ENCODE measurements at places on chromosomes 2 and 18. TPM values are rescaled to one million over a fixed set of nuclear protein-coding genes. Genes with fewer than 3 reads are reported as not detected.
A peak's percentile ranks its signal among the peaks of the same experiment; 100 is the strongest.

DNA sequence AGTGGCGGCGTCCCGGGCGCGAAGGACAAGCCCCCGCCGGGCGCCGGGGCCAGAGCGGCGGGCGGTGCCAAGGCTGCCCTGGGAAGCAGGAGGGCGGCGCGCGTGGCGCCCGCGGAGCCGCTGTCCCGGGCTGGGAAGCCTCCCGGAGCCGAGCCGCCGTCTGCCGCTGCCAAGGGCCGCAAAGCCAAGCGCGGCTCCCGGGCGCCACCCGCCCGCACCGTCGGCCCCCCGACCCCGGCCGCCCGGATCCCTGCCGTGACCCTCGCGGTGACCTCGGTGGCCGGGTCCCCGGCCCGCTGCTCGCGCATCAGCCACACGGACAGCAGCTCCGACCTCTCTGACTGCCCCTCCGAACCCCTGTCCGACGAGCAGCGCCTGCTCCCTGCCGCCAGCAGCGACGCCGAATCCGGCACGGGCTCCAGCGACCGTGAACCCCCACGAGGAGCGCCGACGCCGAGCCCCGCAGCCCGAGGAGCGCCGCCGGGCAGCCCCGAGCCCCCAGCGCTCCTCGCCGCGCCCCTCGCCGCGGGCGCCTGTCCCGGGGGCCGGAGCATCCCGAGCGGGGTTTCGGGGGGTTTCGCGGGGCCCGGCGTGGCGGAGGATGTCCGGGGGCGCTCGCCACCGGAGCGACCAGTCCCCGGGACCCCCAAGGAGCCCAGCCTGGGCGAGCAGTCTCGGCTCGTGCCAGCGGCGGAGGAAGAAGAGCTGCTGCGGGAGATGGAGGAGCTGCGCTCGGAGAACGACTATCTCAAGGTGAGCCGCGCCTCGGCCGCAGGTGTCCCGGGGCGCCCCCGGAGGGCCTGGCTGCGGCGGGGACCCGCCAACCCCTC is 820 bp downstream of the MTCL1 start:
- DNase-seq, result no peak
- peak overlapping the region; percentile 77 for H3K4me3 ChIP-seq
- no peak overlapping the region for H3K27ac ChIP-seq
- no peaks in the 10 kb centered on the region for H3K36me3 ChIP-seq

GRCh38 chr2:119256582-119256921 is 32.9 kb downstream of the STEAP3 start:
- H3K36me3 ChIP-seq, result no peaks in the 10 kb centered on the region
- H3K27ac ChIP-seq, result no peak overlapping the region
- no peak for DNase-seq

GRCh38 chr2:110107092-110108079 is 8.2 kb downstream of the MALL start:
- H3K27me3 ChIP-seq, result peaks cover 39% of the 10 kb centered on the region
- DNase-seq, result no peak
- no peak overlapping the region for H3K27ac ChIP-seq
- no peak overlapping the region for H3K4me3 ChIP-seq
- H3K36me3 ChIP-seq, result no peaks in the 10 kb centered on the region

GRCh38 chr2:189086710-189087109 is 92.9 kb downstream of the COL5A2 start:
- H3K27ac ChIP-seq, result no peak overlapping the region
- peaks cover 7% of the 10 kb centered on the region for H3K4me1 ChIP-seq
- no peaks in the 10 kb centered on the region for H3K36me3 ChIP-seq
- no peak overlapping the region for H3K4me3 ChIP-seq

The IWS1 gene
- total RNA-seq, result 58.1 TPM

All from activated T-helper 2 cell treated with anti-CD3 and anti-CD28 coated beads, Interferon-gamma antibody, Interleukin-2, Interleukin-4, amounts not matched to agents 10 μg/mL and 5 μg/mL and 100 μg/mL, durations not matched to agents 14 hours and 24 hours and 36 hours (primary cell).